ENCODE measurements at places on chromosomes 16 and 17.
A peak's percentile ranks its signal among the peaks of the same experiment; 100 is the strongest.

GRCh38 chr17:28975646-28976045 lies 24.3 kb upstream of the PHF12 start:
- DNase-seq = no peak

DNA sequence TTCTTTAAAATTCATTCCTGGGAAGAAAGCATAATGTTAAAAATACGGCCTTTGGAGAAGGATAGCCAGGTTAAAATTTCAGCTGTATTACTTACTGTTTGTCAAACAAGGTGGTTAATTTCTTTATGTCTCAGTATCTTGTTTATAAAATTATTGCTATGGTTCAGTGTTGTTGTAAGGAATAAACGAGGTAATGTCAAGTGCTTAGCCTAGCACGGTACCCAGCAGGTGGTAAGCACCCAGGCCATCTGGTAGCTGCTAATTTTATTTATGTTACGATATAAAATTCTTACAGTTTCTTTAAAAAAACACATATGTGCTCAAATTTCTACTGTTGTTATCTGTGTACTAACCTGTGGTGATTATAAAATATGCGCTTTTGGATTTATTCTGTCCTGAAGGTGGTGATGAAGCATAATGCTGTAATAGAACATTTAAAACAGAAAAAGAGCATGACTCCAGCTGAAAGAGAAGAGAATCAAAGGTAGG lies 48.9 kb downstream of the C17orf58 start:
- no peak for DNase-seq

- no peak for DNase-seq
Observed at GRCh38 chr16:81635063-81635937, 143.8 kb upstream of the PLCG2 start.

DNA sequence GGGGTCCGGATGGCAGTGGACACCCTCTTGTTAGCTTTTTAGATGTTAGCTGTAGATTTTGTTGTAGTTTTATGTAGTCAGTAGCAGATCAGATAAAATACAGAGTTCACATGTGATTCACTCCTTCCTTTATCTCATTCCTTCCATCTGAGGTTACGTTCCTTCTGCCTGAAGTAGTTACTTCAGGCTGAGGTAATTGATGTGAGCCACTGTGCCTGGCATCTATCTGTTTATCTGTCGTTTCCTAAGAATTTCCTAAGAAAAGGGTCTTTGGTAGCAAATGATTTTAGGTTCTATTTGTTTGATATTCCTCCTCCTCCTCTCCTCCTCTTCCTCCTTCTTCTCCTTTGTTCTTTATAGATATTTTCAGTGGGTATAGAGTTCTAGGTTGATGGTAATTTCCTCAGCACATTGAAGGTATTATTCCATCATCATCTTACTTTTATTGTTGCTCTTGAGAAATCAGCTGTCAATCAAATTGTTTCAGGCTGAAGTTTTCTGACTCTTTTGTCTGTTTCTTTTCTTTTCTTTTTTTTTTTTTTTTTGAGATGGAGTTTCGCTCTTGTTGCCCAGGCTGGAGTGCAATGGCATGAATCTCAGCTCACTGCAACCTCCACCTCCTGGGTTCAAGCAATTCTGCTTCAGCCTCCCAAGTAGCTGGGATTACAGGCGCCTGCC lies 29.6 kb upstream of the FBXO47 start:
- no peak for DNase-seq

DNA sequence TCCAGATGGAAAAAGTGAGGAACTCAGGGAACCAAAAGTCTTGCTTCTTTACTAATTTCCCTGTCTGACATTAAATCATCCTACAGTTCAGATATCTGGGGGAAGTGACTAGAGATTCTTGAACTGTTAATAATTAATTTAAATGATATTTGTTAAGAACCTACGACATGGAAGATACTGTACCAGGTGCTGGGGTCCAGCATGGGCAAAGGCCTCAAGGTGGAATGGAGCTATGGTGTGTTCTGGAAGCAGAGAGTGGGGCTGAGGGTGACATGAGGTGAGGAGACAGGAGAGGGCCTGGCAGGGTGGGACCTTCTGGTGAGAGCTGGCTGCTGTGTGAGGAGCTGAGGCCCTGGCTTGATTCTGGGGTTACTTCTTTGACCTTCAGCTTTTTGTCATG lies 6.0 kb upstream of the CCL2 start:
- DNase-seq = no peak

GRCh38 chr17:12247761-12248160 lies 227.1 kb downstream of the MAP2K4 start:
- no peak for DNase-seq

DNA sequence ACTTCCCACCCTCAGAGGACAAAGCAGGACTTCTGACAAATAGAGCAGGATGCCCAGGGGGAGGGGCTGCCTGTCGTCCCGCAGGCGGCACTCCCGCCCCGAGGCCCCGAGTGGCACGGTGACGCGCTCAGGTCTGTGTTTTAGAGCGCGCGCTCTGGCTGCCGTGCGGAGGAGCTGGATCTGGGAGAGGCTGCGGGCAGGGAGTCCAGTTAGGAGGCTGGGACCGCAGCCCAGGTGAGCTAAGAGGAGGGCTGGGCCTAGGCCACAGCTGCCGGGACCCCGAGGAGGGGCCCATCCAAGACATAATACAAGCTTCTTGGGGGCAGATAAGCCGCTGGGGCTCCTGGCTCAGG lies 6.4 kb downstream of the DOC2A start:
- DNase-seq = no peak

DNA sequence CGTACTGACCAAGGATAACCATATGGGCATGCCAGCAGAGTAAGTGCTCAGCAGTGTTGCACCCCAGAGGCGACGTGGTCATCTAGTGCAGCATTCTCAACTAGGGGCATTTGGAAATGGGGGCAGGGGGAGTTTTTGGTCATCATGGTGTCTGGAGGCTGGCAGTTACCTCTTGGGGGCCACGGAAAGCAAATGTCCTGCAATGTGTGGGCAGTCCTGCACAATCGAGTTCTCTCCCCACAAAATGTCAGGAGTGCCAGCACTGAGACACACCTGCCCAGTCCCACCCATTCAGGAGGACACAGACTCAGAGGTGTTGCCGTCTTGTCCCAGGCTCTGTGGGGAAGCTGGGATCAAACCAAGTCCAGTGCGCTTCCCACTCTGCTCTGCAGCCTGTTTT lies 3.0 kb downstream of the RASL10B start:
- DNase-seq = no peak

- DNase-seq = peak; percentile 4
Observed at GRCh38 chr16:80924372-80924978, 82.2 kb downstream of the CMC2 start.

Measured in activated gamma-delta T cell treated with Interleukin-2 at 50 U/mL for 16 hours (primary cell).